Tongue (tissue), 3 donors: ENCODE measurements at places on chromosomes 1 and 21. TPM values are rescaled to one million over a fixed set of nuclear protein-coding genes. Genes with fewer than 3 reads are reported as not detected.

Gene LRIG2
- 24.9 TPM for total RNA-seq

Gene PLD5
- total RNA-seq, result 0.21 TPM

Gene ZZZ3
- 98.3 TPM for total RNA-seq

Gene FAAH
- total RNA-seq, result 40.0 TPM

Gene PGD
- total RNA-seq, result 63.9 TPM

Gene C1orf185
- not detected for total RNA-seq

Gene SH2D1B
- 0.62 TPM for total RNA-seq

Gene KCNJ9
- not detected for total RNA-seq

Gene KRTAP6-2
- total RNA-seq, result not detected

Gene ZNF362
- total RNA-seq, result 11.4 TPM

Gene RGS8
- total RNA-seq, result 0.10 TPM

Gene PPFIA4
- total RNA-seq, result 39.8 TPM

Gene RNU1-3
- total RNA-seq, result under 0.01 TPM

Gene UBASH3A
- total RNA-seq, result 0.41 TPM

Gene DIO1
- total RNA-seq, result not detected

Gene LCE3E
- not detected for total RNA-seq

Gene CFAP45
- 0.10 TPM for total RNA-seq

Gene CD52
- not detected for total RNA-seq

Gene FMO3
- not detected for total RNA-seq

Gene IFNGR2
- 42.3 TPM for total RNA-seq

Gene C8B
- not detected for total RNA-seq

Gene MSH4
- 0.51 TPM for total RNA-seq

Gene KDF1
- 2.3 TPM for total RNA-seq

Gene CELA2B
- total RNA-seq, result 0.41 TPM

Gene C1orf53
- not detected for total RNA-seq

Gene HRNR
- total RNA-seq, result not detected

Gene LAD1
- total RNA-seq, result 35.6 TPM

Gene LORICRIN
- total RNA-seq, result not detected

Gene FCRL2
- total RNA-seq, result 0.10 TPM

Gene PCSK9
- total RNA-seq, result 1.3 TPM

Gene NR5A2
- 8.3 TPM for total RNA-seq

Gene PPP1R12B
- total RNA-seq, result 203 TPM

Gene FCER1G
- total RNA-seq, result 4.4 TPM

Gene TMEM54
- 14.9 TPM for total RNA-seq

Gene PLPPR4
- 18.3 TPM for total RNA-seq

Gene PRR9
- total RNA-seq, result not detected

Gene PDC
- not detected for total RNA-seq

Gene GBP6
- 34.4 TPM for total RNA-seq

Gene TRIM17
- not detected for total RNA-seq

Gene SLC44A3
- 3.3 TPM for total RNA-seq

Gene VWA5B1
- 0.31 TPM for total RNA-seq

Gene FCER1A
- total RNA-seq, result 3.4 TPM

Gene LRRIQ3
- 0.41 TPM for total RNA-seq

Gene SFN
- 66.7 TPM for total RNA-seq

Gene DCDC2B
- not detected for total RNA-seq

Gene TSACC
- total RNA-seq, result not detected

Gene CAMK2N1
- 2.2 TPM for total RNA-seq

Gene ELAPOR1
- total RNA-seq, result 18.8 TPM

Gene PIGK
- total RNA-seq, result 32.7 TPM

Gene CTBS
- 9.4 TPM for total RNA-seq

Gene LRRC3
- total RNA-seq, result 2.4 TPM

Gene GBP4
- 4.1 TPM for total RNA-seq

Gene SETDB1
- 31.0 TPM for total RNA-seq

Gene RHBDL2
- 1.6 TPM for total RNA-seq

Gene CFHR3
- total RNA-seq, result 0.51 TPM
